ENCODE measurements at places on chromosomes 2 and 18.

GRCh38 chr18:58407263-58407648, 221.6 kb downstream of the ALPK2 start:
- DNase-seq = no peak

GRCh38 chr2:71742953-71743601, 289.7 kb downstream of the DYSF start:
- no peak for DNase-seq

- DNase-seq = no peak
These were observed 1275.2 kb upstream of the CRIM1 start for GRCh38 chr2:35080231-35080910.

- DNase-seq = no peak
These were observed 690.6 kb upstream of the SLC8A1 start for GRCh38 chr2:41142478-41142877.

- DNase-seq = no peak
These were observed 17.7 kb upstream of the MAL start for GRCh38 chr2:95007822-95008221.

- DNase-seq = no peak
These were observed 84.3 kb upstream of the OSR1 start for GRCh38 chr2:19442731-19443130.

GRCh38 chr2:196200557-196200956, 29.2 kb upstream of the STK17B start:
- DNase-seq = no peak

- DNase-seq = no peak
These were observed 39.7 kb upstream of the MRPL19 start for GRCh38 chr2:75606761-75607399.

DNA sequence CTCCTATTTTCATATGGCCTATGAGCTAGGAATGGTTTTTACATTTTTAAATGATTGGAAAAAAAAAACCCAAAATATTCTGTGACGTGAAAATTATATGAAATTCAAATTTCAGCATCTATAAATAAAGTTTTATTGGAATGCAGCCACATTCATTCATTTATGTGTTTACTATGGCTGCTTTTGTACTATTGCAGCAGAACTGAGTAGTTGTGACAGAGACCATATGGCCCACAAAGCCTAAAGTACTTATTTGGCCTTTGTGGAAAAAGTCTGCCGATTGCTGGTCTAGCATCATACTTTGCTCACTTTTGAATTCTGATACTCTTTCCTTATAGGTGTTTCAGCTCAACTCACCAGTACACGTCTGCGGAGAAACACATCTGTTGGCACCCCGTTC, 39.0 kb downstream of the MYO3B start:
- DNase-seq = no peak

DNA sequence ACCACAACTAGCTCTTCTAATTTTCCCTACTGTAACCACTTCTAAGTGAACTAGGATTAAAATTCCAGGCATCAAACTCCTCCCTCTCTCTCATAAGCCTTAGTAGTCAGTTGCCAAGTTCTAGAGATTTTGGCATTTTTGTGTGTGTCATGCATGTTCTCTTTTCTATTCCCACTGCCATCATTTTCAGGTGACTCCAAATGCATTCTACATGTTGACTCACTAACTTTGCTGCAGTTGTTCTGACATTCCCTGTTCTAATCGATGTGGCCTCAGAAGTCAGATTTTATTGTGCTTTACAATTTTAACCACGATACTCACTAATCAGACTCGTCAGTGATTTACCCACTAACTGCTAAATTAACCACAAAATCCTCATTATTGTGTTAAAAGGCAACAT, 13.3 kb downstream of the DSC1 start:
- DNase-seq = no peak

DNA sequence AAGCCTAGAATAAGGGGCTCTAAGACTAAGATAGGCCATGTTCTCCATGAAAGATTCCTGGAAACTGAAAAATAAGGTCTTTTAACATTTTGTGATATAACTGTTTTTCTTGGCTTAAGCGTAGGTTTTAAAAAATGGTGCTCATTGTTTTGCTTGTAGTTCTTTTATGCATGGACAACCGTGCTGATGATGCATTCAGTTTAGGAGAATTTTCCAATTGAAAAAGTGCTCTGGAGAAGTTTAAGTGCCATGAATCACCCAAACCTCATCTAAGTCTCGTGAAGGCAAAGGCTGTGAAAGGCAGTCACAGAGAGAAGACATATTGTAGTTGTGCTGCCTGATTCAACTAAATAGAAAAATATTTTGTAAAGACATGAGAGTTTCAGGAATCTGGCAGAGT, 111.8 kb upstream of the GAREM1 start:
- no peak for DNase-seq

DNA sequence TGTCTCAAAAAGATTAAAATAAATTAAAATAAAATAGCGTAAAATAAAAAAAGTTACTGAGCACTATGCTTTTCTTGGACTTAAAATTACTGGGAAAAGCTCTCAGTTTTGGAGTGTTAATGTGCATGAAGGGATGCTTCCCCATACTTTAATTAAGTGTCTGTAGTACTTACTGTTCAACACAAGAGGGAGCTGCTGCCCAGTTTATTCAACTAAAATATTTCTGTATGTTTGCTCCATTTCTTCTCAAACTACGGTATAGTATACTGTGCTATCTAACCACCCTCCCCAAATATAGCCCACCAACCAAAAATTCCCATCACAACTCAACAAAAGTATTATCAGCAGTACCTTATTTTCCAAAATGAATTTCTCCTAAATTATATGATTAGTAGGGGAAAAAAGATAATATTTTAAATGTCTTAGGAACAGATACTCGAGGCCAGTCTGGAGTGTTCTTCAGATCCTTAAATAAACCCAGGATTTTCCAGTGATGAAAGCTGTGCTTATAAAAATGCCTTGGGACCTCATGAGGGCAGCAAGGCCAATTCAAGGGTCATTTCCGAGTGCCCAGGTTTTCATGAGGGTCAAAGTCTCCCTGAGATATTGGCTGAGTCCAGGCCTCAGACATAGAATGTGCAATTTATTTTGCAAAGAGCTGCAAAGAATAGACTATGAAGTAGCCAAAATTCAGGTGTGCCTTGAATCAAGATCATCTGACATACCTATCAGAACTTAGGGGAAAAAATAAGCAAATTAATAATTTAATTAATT, 64.1 kb downstream of the CHRNA1 start:
- DNase-seq = no peak

- DNase-seq = no peak
These were observed 3.5 kb upstream of the ADNP2 start for GRCh38 chr18:80105369-80106167.

DNA sequence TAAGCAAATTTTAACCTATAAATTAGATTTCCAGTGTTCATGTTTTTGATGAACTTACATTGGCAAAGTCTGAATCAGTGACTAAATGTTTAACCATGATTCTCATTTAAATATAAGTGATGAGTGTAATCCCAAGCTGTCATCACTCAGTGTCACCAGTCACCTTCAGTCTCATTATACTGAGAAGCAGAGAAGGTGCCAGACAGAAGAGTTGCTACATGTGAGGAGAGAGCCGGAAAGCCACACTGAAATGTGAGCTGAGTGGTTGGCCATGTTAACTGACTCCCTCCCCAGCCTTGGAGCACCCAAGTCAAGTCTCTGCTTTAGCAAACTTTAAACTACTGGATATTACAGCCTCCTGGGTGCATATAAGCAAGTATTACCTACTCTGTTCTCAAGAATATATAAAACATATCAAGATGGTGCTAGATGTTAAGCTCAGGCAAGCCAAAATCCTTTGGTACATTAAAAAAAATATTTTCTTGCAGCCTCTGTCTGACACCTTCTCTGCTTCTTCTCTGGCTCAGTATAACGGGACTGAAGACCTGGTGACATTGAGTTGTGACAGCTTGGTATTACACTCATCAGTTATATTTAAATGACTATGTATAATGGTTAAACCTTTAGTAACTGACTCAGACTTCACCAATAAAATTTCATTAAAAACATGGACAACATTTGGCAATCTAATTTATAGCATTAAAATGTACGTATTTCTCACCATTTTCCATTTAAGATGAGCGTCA, 75.8 kb upstream of the MAP3K20 start:
- no peak for DNase-seq

- DNase-seq = no peak
These were observed 27.6 kb downstream of the C2orf76 start for GRCh38 chr2:119338826-119339561.

DNA sequence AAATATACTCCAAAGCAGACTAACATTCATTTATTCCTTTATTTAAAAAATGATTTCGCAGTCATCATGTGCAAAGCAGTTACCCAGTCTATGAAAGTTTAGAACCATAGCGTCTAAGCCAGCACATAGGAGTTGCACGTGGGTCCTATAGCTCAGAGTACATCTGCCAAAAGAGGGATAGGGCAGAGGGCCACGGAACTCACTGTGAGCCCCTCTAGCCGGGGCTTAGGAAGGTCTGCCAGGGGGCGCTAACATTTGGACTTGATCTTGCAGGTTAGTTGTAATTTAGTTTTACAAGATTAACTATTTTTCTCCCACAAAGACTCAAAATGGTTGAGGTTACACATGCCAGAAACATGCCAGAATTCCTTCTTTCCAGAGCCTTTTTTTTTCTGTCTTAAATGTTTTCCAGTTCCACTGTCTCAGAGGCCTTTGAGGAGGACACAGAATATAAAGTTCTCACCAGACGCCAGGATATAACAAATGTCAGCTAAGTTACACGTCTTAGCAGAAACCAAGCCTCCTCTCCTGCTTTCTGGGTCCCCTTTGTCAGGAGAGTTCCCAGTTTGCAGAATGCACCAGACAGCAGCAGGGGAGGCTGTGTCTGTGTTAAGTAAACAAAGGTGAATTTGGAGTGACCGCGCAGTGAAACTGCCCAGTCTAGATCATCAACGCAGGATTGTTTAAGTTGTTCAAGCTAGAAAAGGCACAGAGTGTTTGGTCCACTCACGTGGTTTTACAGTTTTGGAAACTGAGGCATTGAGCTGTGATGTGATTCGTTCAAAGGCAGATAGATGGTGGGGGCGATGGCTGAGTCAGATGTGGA, 292.0 kb downstream of the PRKCE start:
- DNase-seq = no peak

GRCh38 chr2:236861944-236862343, 223.7 kb upstream of the COPS8 start:
- no peak for DNase-seq

DNA sequence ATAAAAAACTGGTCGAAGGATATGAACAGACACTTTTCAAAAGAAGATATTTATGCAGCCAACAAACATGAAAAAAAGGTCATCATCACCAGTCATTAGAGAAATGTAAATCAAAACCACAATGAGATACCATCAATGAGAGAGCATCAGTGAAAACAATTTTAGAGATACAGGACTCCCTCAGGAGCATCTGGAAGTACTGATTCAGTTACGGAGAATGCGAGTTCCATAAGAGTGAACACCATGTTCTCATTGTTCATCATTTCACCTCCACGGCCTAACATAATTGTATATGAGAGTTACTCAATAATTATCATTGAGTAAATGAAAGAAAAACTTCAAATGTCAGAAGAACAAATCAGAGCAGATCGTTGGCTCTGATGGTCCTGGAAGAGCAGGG, 140.9 kb upstream of the TANK start:
- DNase-seq = no peak

DNA sequence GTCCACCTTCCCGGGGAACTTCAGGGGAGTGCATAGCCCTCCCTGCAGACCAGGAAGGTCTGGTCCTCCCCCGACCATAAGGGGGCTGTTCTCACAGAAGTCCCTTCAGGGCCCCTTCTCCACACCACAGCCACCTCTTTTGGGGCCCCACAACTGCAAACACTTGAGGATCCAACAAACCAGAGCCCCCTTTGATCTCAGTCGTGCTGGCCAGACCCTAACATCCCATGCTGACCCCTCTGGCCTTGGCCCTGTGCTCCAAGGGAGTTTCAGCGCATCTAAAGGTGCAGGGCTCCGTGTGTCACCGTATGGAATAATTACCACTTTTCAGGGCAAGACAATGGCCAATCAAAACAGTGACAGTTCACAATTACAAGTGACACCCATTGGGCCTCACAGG, 57.7 kb downstream of the ADNP2 start:
- no peak for DNase-seq

- DNase-seq = peak; percentile 55
These were observed 102.5 kb downstream of the ATL2 start for GRCh38 chr2:38274286-38275276.

- no peak for DNase-seq
These were observed 1.9 kb downstream of the OTX1 start for GRCh38 chr2:63052411-63053080.

DNA sequence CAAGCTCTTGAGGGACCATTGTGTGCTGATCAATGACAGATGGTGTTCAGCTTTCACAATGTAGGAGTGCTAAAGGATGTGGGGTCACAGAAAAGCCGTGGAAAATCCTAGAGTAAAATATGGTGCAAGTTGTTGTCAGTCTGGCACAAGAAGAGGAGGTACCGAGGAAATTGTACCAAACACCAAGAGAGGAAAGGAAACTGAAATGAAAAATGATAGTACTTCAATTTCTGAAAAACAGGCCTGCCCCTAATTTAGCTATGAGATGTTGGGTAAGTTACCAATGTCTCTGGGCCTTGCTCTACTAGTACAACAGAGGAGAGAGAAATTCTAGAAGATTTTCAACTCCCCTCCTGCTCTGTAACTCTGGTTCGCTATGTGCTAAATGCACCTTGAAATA, 78.8 kb upstream of the PELI1 start:
- DNase-seq = no peak

All from BE2C (cell line).